ENCODE measurements at places on chromosomes 4 and X.

- DNase-seq, result no peak
Observed at GRCh38 chr4:169256856-169257761, 13.6 kb downstream of the SH3RF1 start.

GRCh38 chr4:175970724-175971123, 94.9 kb upstream of the WDR17 start:
- no peak for DNase-seq

- no peak for DNase-seq
Observed at GRCh38 chr4:55169352-55169961, 44.1 kb upstream of the KDR start.

GRCh38 chr4:57053508-57053907, 56.7 kb downstream of the IGFBP7 start:
- no peak for DNase-seq

GRCh38 chrX:132481449-132481848, 7.4 kb downstream of the MBNL3 start:
- DNase-seq, result no peak

DNA sequence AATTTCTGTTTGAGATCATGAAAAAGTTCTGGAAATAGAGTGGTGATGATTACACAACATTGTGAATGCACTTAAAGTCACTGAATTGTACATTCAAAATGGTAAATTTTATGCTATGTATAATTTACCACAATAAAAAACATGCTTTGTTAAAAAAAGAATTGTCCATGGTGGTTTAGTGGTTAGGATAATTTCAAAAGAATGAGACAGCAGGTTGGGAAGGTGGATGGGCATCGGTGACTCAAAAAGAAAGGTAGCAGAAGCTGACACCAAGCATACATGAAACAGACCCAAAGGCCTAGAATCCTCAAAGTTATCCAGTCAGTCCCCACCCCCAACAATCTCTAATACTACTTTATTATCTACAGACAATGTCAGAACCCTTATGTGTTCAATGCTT, 91.1 kb downstream of the MSN start:
- DNase-seq, result no peak

GRCh38 chr4:112296949-112297880, at the start of gene ALPK1:
Gene ALPK1, plus strand, starts transcription at chr4:112297369.
- peak; percentile 92 for DNase-seq

GRCh38 chr4:25592736-25593135, 62.9 kb upstream of the SLC34A2 start:
- no peak for DNase-seq

GRCh38 chrX:31224381-31225012, 152.7 kb upstream of the FTHL17 start:
- no peak for DNase-seq

GRCh38 chrX:27903960-27904359, 77.3 kb downstream of the DCAF8L1 start:
- DNase-seq, result no peak

DNA sequence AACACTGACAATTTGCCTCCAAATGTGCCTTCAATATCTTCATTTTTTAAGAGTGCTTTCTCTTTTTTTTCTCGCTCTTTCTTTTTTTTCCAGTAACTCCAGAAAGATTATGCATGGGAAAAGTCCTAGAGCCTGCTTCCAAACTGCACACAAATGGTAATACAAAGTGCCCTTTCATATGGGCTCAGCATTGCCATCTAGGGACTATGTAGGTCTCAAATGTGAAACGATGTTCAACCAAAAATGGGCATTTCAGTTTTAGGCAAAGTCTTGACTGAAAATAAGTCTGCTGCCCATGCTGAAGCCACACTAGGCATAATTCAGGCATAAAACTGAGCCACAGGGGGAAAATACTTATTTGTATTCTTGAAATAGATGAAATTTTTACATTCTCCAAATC, 65.6 kb downstream of the SYNPO2 start:
- peak; percentile 16 for DNase-seq

GRCh38 chrX:79146640-79147390, 2.3 kb downstream of the GPR174 start:
- peak; percentile 84 for DNase-seq

DNA sequence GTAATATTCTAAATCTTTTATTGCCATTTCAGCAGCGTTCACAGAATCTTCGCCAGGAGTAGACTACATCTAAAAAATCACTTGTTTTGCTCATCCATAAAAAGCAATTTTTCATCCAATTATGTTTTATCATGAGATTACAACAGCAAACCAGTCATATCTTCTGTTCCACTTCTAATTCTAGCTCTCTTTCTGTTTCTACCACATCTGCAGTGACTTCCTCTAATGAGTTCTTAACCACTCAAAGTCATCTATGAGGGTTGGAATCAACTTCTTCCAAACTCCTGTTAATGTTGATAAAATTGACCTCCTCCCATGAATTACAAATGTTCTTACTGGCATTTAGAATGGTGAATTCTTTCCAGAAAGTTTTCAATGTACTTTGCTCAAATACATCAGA, 174.4 kb upstream of the BRWD3 start:
- DNase-seq, result no peak

DNA sequence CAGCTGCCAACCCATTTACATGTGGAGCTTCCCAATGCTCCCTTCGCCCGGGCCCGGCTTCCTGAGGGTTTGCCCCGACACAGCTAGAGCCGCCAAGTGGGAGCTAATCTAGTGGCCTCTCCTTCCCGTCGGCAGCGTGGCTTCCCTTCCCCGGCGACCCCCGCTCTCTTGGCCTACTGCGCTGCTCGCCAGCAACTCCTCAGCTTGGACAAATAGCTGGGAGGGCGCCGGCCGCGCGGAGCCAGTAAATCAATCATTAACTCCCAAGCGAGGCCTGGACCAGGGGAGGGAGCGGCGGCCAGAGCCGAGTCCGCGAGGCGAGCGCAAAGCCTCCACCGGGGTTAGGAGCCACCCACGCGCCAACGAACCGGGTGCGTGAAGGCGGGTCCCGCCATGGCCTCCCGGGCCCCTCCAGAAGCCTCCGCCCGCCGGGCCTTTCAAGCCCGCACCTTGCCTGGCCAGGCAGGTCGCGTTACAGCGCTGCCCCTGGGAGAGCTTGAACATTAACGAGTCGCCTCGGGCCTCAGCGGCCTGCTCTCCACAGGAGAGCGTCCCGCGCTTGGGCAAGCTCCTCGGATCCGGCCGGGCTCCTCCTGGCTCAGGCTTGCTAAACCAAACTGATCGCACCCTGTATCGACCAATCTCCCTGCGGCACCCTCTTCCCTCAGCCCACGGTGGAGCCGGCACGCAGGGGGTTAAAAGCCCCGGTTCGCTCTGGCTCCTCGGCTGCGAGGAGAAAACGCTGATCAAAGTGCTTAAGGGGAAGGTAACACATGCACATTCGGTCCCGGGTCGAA, 10.6 kb upstream of the BCOR start:
- DNase-seq, result peak; percentile 45

DNA sequence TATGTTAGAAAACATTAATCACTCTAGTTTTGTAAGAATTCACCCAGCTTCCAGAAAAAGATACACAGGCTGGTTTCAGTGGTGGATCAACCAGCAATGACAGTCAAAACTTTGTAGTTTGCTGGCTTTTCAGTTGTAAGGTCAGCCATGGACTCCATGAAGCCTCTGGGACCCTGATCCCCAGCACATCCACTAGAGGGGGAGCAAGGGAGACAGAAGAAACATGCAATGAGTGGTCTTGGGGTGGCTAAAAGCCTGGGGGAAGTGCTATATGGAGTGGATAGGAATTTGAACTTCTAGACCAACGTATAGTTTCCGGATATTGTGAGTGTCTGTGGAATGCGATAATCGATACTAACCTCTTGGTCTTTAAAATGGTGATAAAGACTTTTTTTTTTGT, 72.7 kb downstream of the AFF2 start:
- peak; percentile 32 for DNase-seq

DNA sequence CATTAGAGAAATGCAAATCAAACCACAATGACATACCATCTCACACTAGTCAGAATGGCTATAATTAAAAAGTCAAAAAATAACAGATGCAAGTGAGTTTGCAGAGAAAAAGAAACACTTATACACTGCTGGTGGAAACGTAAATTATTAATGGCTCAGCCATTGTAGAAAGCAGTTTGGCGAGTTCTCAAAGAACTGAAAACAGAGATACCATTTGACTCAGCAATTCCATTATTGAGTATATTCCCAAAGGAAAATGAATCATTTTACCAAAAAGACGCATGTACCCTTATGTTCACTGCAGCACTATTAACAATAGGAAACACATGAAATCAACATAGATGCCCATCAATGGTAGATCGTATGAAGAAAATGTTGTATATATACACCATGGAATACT, 75.0 kb downstream of the NAA11 start:
- no peak for DNase-seq

DNA sequence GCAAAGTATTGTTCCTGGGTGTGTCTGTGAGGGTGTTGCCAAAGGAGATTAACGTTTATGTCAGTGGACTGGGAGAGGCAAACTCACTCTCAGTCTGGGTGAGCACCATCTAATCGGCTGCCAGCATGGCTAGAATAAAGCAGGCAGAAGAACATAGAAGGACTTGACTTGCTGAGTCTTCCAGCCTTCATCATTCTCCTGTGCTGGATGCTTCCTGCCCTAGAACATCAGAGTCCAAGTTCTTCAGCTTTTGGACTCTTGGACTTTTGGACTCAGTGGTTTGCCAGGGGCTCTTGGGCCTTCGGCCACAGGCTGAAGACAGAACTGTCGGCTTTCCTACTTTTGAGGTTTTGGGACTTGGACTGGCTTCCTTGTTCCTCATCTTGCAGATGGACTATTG, 15.3 kb upstream of the ENPP6 start:
- DNase-seq, result no peak

DNA sequence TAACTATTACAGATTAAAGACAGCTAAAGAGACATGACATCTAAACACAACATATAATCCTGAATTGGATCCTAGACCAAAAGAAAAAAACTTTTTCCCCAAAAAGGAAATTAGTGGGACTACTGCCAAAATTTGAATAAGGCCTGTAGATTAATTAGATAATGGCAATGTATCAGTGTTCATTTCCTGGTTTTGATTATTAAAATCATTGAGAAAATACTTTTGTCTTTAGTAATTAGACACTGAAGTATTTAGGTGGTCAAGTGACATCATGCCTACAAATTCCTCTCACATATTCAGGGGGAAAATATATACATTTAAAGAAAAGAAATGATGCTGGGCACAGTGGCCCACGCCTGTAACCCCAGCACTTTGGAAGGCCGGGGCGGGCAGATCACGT, 10.4 kb upstream of the USO1 start:
- no peak for DNase-seq

DNA sequence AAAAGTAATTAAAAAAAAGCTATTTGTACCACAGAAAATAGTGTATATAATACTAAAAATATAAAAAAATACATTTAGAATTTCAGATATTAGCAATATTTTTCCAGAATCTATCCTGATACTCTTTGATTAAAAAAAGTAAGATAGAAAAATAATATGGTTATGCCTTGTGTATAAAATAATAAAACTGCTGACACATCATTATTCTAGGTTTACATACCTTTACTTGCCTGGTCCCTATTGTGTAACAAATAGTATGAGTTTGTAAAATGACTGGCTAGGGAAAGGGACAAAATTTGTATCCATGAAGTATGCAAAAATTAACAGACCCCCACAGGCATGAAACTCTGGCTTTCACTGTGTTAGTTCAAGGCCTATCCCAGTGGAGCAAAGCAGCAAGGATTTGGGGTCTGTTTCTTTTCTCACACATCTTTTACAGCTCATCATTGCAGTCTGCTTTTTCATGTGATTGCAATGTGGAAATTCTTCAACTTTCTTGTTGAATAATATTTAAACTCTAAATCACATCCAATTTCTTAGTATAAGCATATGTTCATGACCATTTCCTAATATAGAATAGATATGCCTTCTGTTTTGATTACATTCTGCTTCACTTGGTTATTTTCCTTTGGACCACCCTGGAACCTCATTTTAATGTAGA, 136.7 kb upstream of the PCDH18 start:
- no peak for DNase-seq

DNA sequence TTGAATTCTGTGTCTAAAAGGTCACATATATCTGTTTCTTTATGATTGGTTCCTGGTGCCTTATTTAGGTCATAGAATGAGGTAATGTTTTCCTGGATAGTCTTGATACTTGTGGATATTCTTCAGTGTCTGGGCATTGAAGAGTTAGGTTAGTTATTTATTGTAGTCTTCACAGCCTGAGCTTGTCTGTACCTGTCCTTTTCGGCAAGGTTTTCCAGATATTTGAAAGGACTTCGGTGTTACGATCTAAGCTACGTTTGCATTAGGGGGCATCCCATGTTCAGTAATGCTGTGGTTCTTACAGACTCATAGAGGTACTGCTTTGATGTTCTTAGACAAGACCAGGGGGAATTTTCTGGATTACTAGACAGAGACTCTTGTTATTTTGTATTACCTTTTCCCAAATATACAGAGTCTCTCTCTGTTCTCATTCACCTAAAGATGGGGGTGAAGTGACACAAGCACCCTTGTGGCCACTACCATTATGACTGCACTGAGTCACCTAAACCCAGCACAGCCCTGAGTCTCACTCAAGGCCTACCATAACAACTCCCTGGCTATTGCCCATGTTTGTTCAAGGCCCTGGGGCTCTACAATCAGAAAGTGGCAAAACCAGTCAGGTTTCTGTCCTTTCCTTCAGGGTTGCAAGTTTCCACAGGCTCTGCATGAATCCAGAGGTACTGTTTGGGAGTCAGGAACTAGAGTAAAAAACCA, 30.1 kb upstream of the CYSLTR1 start:
- no peak for DNase-seq

- DNase-seq, result no peak
Observed at GRCh38 chrX:38811515-38812243, 10.4 kb downstream of the MID1IP1 start.

DNA sequence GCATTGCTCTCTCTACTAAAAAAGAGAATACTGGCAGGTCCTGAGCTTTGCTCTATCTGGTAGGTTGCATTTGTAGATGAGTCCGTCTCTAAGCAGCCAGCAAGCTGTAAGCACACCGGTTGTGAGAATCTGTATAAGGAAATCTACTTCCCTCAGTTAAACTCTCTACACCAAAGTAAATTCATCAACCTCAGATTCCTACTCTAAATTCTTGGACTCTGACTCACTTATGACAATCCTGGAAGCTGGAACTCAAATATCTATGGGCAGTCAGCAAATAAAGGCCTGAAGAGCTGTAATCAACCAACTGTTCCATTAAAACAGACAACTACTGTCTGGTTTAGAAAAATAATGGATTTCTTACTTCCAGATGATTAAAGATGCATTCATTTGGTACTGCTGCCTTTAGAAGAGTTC, 37.9 kb downstream of the FAT1 start:
- no peak for DNase-seq

DNA sequence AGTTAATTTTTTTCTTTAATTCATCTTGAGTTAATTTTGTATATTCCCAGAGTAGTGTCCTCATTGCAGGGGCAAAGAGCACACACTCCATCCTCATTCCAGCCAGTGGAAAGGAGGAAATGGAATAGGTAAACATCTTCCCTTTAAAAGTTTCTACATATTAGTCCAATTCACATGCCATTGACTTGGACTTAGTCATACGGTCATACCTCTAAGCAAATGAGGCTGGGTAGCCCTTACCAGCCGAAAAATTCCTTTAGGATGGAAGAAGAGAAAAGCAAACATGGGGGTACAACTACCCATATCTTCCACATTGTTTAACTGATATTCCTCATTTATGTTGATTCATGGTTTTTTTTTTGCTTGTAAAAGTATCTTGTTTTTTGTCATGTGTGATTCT, 37.4 kb upstream of the NDP start:
- no peak for DNase-seq

- no peak for DNase-seq
Observed at GRCh38 chrX:21305799-21306336, 68.3 kb upstream of the CNKSR2 start.

Data from hematopoietic multipotent progenitor cell treated with erythropoietin and hydrocortisone succinate and interleukin-3 and kit ligand, for 4 days (in vitro differentiated cells).